ENCODE measurements at places on chromosomes 5 and 9.

DNA sequence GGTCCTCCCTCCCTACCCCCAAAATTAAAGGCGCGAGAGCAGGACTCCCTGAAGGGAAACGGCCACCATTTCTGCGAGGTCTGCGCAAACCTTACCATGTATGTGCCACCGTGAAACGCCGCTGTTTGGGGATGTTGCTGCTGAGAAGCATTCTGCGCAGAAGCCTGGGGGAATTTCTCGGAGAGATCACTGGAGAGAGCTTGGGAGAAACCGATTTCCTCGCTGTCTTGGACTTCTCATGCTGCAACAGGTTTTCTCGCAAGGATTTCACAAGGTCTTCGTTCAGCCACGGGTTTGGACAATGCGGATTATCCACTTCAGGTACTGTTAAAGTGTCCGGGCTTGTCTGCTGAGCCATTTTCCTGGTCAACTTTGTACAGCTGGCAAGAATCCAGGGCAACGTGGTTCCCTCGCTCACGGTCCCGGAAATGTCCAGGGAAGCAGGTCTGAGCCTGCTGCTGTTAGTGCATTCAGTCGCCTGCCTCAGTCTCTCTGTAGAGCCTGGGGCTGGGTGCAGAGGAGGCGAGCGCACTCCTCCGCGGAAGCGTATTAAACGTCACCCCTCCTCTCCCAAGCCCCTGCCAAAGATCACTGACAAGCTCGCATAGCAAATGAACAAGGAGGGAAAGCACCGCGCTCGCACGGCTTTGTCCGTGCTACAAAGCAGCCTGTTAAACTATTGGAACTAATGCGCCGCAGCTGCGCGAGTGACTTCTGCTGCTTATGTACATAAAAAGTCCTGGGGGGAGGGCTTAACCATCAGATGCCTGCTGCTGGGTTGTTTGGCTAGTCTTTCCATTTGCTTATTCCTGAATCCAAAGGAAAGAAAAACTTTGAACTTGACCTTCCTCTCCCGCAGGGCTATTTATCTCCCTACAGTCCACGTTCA lies 125.1 kb downstream of the PDE4D start:
- no peak for DNase-seq

GRCh38 chr5:72624641-72625236 lies 117.5 kb upstream of the ZNF366 start:
- no peak for DNase-seq

DNA sequence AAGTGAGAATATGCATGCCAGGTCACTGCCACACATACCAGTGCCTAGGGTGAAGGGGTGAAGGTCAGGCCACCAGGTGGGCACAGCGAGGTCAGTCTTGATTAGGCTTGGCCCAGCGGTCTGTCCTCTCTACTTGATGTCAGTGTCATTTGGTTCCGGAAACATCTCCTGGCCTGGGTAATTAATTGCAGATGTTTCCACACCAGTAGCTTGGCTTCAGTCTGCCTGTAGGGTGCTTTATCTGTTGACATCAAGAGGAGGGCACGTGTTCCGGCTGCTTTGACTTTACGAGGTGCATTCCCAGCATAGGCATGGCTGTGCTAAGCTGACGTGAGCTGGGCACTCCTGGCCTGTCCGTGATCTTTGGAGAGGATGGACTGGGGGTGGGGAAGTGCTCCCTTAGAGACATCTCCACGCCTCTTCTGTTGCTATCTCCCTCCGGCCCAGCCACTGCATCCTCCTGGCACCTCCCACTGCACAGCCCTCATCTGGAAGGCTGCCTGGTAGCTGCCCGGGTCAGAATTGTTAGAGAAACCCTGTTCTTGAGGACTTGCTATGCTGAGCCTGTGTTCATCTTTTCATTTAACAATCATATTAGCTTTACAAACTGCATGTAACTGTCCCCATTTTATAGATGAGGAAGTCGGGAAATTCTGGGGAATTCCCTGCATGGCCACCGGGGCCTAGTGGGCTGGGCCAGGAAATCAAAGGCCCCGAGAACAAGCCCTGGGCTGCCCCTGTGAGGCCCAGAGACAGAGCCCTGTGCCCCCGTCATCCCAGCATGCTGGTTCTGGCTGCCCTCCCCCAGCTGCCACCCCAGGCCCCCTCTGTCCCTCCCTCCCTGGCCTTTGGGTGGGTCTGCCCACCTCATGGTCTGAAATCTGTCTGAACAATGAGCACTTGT lies 29.1 kb downstream of the JADE2 start:
- no peak for DNase-seq

GRCh38 chr9:126372716-126373115 lies 46.1 kb downstream of the MVB12B start:
- no peak for DNase-seq

DNA sequence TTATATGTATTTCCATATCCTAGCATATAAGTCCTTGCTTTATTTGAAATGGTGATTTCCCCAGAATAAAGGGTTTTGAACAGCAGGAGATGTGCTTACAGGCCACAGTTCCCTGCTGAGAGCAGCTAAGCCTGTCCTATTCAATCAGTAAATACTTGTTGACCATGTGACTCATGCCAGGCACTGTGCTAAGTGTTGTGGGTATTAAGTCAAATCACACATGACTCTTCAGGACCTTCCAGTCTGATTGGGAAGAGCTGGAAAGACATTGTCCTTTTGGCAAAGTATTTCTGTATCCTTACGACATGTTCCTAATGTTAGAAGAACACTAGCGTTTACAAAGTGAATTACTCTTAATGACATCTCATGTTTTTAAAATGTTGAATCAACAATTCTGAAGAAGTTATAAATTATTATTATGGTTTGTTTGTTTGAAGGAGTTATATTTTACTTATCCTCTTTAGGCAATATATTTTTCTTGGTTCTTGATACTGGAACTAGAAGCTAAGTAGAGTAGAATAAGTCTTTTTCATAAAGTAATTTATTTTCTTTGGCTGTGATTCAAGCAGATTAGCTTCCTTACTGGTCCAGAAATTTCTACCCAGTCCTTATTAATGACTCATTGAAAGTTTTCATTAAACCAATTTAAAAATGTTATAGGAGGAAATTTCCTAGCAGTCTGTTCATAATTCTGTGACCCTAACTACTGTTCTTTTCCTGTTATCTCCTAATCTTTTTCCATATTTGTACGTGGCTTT lies 82.1 kb downstream of the GAPVD1 start:
- DNase-seq: no peak

- DNase-seq: no peak
These were observed 18.4 kb upstream of the ADRA1B start for GRCh38 chr5:159897786-159898393.

DNA sequence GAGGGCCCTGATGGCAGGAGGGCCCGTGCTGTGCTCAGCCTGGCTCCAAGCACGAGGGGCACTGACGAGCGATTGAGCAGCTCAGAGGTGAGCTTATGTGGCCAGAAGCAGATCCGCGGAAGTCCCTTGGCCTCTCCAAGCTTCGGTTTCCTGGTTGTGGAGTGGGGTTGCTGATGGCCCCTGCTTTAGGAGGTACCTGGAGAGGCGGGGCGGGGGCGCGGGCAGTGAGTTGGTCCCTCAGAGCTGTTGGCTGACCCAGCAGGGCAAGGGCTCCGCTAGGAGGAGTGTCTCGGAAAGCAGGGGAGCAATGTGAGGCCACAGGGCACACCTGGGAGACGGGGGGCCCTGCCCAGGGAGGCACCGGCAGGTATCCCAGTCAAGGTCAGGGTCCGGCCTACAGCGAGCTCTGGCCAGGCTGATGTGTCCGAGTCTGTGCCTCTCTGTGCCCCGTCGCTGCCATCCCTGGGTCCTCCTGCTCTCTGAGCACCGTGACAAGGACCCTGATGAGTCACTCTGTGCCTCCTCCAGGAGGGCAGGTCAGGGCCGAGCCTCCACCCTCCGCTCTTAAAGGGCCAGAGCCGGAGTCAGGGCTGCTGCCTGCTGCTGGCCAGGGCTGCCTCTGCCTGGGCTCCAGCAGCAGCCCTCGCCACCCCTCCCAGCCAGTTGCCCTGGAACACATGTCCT lies 14.8 kb downstream of the NCS1 start:
- DNase-seq: peak; percentile 98

GRCh38 chr5:179732918-179733771 lies 523 bp downstream of the MAML1 start:
- peak; percentile 37 for DNase-seq

- no peak for DNase-seq
These were observed 15.3 kb downstream of the GPR107 start for GRCh38 chr9:130069048-130069447.

- no peak for DNase-seq
These were observed 185.9 kb upstream of the ZNF618 start for GRCh38 chr9:113690055-113690740.

- DNase-seq: no peak
These were observed 76.6 kb downstream of the MAPKAP1 start for GRCh38 chr9:125630436-125630835.

- DNase-seq: no peak
These were observed 633.2 kb upstream of the RORB start for GRCh38 chr9:73863924-73864323.

- DNase-seq: peak; percentile 15
These were observed 11.5 kb downstream of the CCDC127 start for GRCh38 chr5:206406-206805.

DNA sequence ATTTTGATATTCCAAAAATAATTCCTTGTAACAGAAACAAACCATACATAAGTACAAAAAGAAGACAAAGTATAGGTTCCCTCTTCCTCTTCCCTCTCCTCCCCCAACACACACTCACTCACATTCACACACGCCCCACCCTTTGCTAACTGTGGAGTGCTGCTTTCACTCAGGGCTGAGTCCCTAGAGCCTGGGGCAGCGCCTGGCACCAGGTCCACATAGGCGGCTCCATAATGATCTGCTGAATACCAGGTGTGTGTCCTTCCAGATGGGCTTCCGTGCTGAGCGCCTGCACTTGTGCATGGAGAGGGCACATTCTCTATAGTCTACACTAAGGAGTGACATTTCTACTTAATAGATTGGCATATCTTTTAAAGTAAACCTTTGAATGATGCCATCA lies 3.7 kb downstream of the SEMA4D start:
- no peak for DNase-seq

DNA sequence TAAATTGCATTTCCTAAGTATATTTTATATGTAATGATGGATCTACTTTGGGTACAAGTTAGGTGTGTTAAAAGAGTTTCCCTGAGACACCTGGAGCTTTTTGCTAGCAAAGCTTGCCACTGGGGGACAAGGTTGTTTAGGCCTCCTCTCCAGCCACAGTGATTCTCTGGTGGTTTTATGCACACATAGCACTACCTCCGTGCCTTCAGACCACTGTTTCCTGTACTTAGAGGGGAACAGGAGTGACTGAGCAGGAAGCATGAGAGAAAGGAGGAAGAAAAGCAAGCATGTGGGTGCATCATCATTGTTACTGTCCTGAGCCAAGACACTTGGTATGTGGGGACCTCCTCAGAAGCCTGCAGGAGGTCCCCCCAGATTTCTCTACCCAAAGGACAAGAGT lies 272.1 kb downstream of the RASEF start:
- DNase-seq: no peak

DNA sequence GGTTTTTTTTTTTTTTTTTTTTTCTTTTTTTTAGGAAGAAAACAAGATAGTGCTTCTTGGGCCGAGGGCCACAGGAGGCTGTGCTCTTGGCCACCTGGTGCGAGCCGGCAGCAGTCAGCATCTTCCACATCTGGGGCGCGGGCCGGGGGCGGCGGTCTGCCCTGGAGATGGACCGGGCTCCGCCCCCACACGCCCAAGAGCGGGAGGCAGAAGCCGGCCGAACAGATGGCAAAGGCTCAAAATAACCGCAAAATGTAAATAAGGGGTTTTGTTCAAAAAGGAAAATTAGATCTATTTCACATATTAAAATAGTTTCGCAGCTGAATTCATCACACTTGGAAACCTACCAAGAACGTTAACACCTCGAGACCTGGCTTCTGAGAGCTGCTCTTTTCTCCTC lies 51.5 kb upstream of the UBAC1 start:
- DNase-seq: no peak

GRCh38 chr9:38315085-38315595 lies 77.4 kb upstream of the ALDH1B1 start:
- no peak for DNase-seq

GRCh38 chr5:78546276-78546996 lies 102.1 kb downstream of the LHFPL2 start:
- no peak for DNase-seq

DNA sequence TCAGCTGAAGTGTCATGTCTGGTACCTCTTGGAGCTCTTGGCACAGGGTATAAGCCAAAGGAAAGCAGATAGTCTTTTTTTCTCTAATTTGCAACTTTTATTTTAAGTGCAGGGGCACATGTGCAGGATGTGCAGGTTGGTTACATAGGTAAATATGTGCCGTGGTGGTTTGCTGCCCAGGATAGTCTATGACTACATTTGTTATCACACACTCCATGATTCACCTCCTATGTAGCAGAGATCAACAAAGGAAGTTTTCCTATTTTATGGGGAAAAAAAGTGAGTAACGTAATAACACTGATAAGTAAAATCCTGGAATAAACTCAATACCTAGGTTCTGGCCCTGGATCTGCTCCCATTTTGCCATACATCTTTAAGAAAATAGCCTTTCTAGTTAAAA lies 234.6 kb downstream of the CAAP1 start:
- DNase-seq: no peak

GRCh38 chr5:33341351-33341750 lies 99.4 kb upstream of the TARS1 start:
- no peak for DNase-seq

GRCh38 chr9:21852754-21853153 lies 50.3 kb downstream of the MTAP start:
- DNase-seq: no peak

DNA sequence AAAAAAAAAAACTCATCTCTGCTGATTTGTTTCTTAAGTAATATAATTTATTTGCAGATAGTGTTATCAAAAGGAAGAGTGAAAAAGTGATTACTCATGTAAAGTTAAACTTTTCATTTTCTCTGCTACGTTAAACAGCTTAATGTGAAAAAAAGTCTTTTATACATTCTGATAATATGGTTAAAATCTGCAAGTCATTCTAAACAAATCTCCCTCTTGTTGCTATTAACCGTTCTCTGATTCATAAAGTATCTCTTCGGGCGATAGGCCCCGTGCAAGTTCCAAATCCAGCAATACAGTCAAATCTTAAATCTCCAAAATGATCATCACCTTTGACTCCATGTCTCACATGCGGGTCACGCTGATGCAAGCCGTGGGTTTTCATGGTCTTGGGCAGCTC lies 732.0 kb downstream of the TAF11L14 start:
- DNase-seq: no peak

GRCh38 chr9:14306672-14307660 lies 7.0 kb downstream of the NFIB start:
- DNase-seq: no peak

DNA sequence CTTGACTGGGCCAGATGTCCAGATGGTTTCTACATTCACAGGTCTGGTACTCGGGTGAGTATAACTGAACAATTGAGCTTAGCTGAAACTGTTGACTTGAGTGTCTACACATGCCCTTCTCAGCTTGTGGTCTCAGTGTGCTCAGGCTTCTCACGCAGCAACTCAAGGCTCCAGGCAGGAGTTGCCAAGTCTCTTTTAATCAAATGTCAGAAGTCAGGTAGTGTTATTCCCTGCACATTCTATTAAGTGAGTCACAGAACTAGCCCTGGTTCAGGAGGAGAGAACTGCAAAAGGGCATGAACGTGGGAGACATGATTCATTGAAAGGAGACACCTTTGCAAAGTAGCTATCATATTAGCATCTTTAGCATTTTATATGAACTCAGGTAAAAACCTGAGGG lies 199.3 kb upstream of the ACTBL2 start:
- DNase-seq: no peak

- DNase-seq: no peak
These were observed at the start of gene GLT6D1 for GRCh38 chr9:135639196-135639595. Gene GLT6D1 (minus strand): TSS chr9:135639540. CDS start chr9:135639187, 353 bp downstream.

GRCh38 chr9:91029650-91030361 lies 228.2 kb downstream of the SYK start:
- DNase-seq: no peak

GRCh38 chr9:8389531-8389930 lies 590.0 kb upstream of the DMAC1 start:
- no peak for DNase-seq

All from 8988T (cell line).